Stimulated activated CD8-positive, alpha-beta memory T cell treated with anti-CD3 and anti-CD28 coated beads, Interleukin-7, amount 100 ng/mL, for 24 hours (primary cell): ENCODE measurements at places on chromosomes 4 and X.

GRCh38 chr4:24971192-24971591 is 58.4 kb upstream of the CCDC149 start:
- no peak for DNase-seq

- no peak for DNase-seq
These were observed 28.5 kb downstream of the PJA1 start for GRCh38 chrX:69136546-69137331.

GRCh38 chrX:70255452-70255851 is 4.6 kb downstream of the P2RY4 start:
- no peak for DNase-seq

DNA sequence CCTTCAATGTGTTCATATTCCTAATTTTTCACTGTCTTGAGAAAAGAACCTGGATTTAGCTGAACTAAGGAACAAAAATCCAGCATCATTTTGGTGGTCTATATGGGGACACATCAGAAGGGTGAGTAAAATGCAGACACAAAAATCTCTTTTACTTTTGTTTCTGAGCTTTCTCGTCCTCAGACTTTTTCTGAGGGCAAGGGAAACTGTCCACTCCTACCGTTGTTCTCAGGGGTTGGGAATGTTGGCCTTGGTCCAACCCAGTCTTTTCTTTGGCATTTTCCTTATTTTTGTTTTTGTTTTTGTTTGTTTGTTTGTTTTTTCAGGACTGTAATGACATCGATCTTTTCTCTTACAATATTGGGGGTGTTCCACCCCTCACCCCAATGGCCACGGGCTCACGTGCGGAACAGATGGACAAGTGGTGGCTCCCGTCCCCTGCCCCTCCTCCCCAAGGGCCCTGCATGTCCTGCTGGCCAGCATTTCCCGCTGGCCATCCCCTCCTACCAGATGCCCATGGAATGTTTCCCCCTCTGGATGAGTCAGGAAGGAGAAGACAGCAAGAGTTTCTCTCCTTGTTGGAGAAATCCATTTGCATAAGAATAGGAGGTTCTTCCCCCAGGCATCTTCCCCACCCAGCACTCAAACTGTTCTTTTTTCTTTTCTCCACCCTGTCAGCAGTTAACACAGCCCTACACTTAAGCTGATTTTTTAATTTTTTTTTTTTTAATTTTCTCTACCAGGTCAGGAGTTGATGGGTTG is 305.4 kb upstream of the NDST4 start:
- no peak for DNase-seq

- no peak for DNase-seq
These were observed 84.4 kb upstream of the FAT1 start for GRCh38 chr4:186807808-186808629.

DNA sequence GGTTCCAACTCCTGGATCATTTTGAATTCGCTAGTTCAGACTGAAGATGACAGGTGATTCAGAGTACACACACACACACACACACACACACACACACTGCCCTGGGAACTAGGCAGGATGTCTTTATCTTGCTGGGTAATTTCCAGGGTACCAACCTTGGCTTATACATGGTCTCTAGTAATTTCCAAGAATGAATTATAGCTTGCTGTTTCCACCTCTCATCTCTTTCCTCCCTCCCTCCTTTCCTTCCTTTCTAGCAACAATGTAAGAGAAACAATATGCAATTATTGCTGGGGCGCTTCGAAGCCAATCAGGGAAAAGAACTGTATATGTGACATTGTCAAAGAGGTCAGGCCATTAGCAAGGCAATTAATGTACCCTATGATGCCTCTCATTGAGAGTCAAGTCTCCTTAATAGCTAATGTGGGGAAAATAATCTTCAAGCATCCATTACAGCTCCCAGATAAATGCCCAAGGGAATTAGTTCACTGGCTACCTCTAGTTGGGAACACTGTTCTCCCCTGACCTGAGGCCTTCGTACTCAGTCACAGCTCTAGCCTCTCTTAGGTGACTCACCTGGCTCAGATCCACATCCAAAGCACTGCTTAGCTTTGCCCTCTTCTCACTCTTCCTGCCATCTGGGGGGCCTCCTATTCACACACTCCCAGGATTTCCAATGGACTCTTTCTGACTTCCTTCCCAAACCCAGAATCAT is 311.5 kb downstream of the PPP1R2C start:
- DNase-seq = no peak

- no peak for DNase-seq
These were observed 110.0 kb upstream of the EDNRA start for GRCh38 chr4:147370881-147371280.

- no peak for DNase-seq
These were observed 401.3 kb upstream of the BOD1L1 start for GRCh38 chr4:14028862-14029261.

GRCh38 chr4:73991742-73992000 is 3.7 kb upstream of the PPBP start:
- DNase-seq = no peak

DNA sequence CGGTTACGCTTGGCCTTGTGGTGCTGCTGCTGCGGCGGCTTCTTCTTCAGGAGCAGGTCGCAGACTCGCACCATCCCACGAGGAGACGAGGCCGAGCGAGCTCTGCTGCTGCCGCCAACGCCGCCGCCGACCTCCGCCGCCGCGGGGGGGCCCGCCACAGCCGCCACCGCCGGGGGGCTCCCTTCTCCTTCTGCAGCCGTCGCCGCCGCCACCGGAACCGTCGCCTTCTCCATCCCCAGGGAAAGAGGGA is 237 bp downstream of the ANKRD17 start:
- DNase-seq = no peak

DNA sequence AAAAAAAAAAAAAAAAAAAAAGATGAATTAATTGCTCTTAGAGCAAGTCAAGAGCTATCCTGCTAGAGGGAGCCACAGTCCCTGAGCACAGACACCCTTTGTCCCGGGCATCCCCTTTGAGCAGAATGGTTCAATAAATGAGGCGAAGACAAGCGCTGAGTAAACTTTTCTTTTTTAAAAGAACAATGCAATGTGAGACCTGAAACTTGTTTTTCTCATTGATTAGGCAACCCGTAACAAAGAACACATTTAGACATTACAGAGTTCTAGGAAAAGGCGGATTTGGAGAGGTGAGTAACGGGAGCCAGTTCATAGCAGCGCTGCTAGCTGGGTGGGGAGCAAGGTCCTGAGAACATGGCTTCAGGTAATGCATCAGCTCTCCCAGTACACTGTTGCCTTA is 46.1 kb downstream of the GRK4 start:
- no peak for DNase-seq

- no peak for DNase-seq
These were observed 24.0 kb upstream of the DRP2 start for GRCh38 chrX:101195442-101196173.

DNA sequence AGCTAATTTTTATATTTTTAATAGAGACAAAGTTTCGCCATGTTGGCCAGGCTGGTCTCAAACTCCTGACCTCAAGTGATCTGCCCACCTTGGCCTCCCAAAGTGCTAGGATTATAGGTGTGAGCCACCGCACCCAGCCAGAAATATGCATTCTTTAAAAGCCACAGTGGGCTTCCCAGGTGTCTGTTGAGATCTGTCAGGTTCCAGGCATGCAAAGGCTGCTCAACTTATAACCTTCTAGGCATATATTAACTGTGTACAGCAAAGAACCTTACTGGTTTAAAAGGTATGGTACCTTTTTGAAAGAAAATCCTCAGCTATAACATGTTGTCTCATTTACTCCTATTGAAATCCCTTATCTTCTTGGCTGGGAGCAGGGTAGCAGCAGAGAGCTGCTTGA is 42.5 kb downstream of the JADE3 start:
- DNase-seq = no peak

GRCh38 chrX:73524906-73525305 is 38.1 kb upstream of the CHIC1 start:
- DNase-seq = no peak

- no peak for DNase-seq
These were observed 258.0 kb upstream of the GRID2 start for GRCh38 chr4:92045718-92046117.

DNA sequence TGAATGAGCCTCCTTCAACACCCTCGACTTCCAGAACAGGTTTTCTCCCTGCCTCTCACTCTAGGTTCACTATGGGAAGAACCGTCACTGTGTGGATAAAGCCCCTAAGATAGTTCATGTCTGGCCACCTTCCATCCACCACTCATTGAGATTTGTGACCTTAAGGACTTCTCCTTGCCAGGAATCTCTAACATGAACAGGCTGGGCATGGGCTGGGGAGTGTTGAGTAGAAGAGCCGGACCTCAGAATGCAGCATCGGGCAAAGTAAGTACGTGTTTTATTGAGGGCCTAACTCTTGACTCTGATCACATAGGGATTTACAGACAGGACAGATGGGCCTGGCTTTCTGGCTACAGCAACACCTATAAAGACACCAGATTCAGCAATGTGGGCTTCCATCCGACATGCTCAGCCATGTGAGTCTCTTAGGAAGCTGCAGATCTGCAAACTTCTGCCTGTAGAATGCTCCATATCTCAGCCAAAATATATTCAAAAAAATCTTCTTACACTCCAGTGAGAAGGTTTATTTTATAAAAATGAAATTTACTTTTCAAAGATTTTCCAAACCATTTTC is 26.4 kb upstream of the TRIM60 start:
- no peak for DNase-seq

DNA sequence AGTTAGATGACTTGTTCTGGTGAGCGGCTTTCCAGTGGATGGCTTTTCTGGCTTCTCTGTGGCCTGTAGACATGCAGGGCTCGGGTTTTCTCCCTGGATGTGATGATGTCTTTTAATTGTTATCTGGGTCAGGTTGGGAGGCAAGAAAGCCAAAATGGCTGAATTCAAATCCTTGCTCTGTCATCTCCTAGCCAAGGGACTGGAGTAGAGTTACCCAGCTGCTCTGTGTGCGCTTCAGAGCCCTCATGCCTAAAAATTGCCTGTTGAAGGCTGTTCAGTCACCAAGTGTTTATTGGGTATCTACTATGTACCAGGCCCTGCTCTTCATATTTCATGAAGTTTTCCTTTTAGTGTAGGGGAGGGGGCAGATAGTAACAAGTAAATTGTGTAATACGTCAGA is 7.3 kb downstream of the DCUN1D4 start:
- no peak for DNase-seq

DNA sequence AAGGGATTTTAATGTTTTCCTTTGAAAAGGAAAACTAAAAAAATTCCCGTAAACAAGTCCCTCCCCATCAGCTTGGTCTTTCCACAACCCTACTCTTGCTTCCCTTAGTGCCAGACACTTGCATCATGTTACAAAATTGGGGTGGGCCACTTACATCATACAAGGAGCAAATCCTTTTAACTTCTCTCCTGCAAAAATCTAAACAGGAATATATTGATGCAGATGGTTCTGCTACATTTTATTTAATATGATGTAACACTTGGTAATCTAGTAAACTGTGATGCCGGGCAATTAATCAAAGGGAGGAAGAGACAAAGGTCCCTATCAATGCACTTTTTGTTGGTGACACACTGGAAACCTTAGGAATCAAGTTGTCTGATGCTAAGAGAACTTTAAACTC is 125.3 kb downstream of the UBE2K start:
- DNase-seq = no peak

- DNase-seq = no peak
These were observed 606 bp downstream of the CXorf58 start for GRCh38 chrX:23908219-23909004.

GRCh38 chrX:49043987-49044281 is 777 bp upstream of the TFE3 start:
- no peak for DNase-seq

- DNase-seq = no peak
These were observed 6.5 kb downstream of the NEUROG2 start for GRCh38 chr4:112509243-112510141.

DNA sequence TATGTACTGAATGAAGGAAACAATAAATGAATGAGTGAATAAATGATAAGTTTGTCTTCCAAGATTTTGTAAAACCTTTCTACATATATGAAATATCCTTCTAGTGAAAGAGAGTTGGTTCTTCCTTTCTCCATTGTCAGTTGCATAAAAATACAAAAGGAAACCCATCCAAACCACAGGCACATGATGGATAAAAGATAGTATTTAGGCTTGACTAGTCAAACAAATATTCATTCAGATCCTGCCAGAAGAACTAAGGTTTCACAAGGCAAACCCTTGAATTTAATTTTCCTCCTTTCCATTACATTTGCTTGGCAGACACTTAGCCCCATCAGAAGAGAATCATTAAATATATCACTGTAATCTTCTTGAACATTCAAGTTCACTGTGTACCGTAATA is 208.4 kb downstream of the COL25A1 start:
- DNase-seq = no peak

DNA sequence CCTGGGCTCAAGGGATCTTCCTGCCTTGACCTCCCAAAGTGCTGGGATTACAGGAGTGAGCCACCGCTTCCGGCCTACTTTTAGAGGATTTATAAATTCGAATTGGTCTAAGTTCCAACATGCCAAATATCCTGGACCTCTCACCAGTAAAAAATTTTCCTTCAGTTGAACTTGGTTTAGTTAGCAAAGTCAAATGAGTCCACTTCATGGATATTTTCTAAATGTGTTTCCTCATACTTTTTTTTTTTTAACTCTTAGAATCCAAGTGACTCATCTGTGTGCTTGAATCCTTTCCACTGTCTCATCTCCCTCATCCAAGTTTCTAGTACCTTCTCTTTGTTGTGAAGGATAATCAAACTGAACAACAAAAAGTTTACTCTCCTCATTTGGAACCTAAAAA is 49.7 kb downstream of the RBM47 start:
- DNase-seq = no peak

GRCh38 chr4:13541720-13542576 is 2.4 kb downstream of the NKX3-2 start:
- DNase-seq = no peak

DNA sequence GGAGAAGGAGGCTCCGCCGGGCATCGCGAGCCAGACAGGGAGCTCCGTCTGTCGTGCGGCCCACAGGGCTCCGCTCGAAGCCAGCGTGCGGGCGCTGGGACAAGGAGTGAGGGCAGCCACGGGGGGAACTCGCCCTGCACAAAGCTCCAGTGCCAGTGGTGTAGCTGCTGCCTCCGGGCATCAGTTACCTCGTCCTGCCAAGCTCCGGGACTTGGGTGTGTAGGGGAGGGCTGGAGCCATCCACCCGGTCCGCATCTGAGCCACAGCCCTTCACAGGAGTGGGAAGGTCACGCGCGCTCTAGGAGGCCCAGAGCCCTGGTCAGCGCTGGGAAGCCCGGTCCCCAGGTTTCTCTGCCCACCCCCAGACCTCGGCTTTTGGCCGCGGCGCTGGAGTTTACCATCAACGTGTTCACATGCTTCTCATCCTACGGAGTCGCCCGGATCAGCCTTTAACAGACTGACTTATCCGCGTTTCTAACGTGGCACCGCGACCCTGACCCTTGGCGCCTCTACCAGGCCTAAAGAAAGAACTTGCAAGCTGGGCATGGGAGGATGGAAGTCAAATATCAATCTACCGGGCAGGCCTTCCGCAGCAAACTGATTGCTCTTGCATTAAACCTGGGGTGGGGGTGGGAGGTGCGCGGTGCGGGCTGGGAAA is 8.4 kb upstream of the PRDM8 start:
- no peak for DNase-seq

DNA sequence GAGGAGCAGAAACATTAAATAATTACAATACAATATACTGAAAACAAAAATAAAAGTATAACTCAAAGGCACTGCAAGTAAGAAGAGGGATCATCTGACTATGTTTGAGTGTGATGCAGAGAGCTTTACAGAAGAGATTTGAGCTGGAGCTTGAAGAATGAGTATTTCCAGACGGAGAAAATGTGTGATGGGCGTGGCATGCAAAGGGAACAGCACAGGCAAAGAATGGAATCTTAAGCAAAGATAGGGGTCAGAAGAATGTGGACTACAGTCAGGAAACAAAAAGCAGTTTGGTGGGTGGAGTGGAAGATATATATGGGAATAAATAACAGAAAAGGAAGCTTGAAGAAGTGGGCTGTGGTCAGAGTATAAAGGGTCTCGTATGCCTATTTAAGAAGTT is 45.5 kb downstream of the OPHN1 start:
- DNase-seq = no peak

GRCh38 chr4:77776182-77777134 is 42.7 kb downstream of the CNOT6L start:
- no peak for DNase-seq
